ENCODE measurements at places on chromosomes 1 and 21. TPM values are rescaled to one million over a fixed set of nuclear protein-coding genes. Genes with fewer than 3 reads are reported as not detected.

TMPRSS3 gene
- 0.15 TPM for total RNA-seq

ELAPOR1 gene
- total RNA-seq: 1.5 TPM

GRCh38 chr1:247407180-247407616 lies 8.8 kb upstream of the NLRP3 start:
- DNase-seq: peak; percentile 83
- H3K4me3 ChIP-seq: no peak overlapping the region
- no peak overlapping the region for H3K27ac ChIP-seq
- H3K4me1 ChIP-seq: peaks cover 3% of the 10 kb centered on the region

DNA sequence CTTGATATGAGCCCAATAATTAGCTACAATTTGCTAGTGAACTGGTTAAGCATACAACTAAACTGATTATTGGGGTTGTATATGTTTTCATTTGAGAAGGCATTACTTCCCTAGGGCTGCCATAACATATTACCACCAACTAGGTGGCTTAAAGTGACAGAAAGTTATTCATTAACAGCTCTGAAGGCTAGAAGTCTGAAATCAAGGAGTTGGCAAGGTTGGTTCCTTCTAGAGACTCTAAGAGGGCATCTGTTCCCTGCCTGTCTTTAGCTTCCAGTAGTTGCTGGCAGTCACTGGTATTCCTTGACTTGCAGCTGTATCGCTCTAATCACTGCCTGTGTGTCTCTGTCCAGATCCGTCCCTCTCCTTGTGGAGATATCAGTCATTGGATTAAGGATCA lies 86.3 kb downstream of the LHX9 start:
- no peaks in the 10 kb centered on the region for H3K4me1 ChIP-seq
- H3K36me3 ChIP-seq: no peaks in the 10 kb centered on the region
- H3K27ac ChIP-seq: no peak overlapping the region
- DNase-seq: no peak
- H3K27me3 ChIP-seq: no peaks in the 10 kb centered on the region
- H3K4me3 ChIP-seq: no peak overlapping the region

DNA sequence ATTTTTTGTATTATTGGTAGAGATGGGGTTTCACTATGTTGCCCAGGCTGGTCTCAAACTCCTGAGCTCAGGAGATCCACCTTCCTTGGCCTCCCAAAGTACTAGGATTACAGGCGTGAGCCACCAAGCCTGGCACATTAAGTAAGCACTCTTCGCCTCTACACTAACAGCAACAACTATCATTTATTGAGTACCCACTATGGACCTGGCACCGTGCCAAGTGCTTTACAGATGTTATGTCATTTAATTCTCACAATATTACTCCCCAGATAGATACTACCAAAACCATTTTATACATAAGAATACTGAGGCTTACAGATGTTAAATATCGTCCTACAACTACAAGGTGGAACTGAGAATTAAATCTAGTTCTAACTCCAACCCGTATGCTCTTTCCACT lies 50.1 kb downstream of the TUT4 start:
- no peaks in the 10 kb centered on the region for H3K36me3 ChIP-seq
- DNase-seq: no peak
- H3K4me1 ChIP-seq: peaks cover 2% of the 10 kb centered on the region
